ENCODE measurements at places on chromosomes 7 and 10. TPM values are rescaled to one million over a fixed set of nuclear protein-coding genes. Genes with fewer than 3 reads are reported as not detected.

DNA sequence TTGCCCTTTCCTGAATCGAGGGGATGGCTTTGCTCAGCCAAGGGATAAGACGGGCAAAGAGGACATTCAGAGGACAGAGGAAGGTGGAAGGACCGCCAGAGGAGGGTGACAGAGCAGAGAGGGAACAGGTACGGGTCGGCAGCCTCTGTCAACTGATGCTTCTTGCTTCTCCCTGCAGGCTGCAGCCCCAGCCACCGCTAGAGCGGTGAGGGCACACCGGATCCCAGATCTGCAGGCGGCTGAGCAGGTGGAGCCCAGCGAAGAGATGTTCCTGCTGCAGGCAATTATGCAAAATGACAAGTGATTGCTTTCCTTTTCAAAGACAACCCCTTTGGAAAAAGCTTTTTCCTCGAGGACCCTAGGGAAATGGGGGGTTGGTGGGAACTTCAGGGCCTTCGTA is 181.9 kb upstream of the ANKRD30A start:
- DNase-seq, result peak; percentile 25
- no peaks in the 10 kb centered on the region for H3K36me3 ChIP-seq
- no peaks in the 10 kb centered on the region for H3K4me1 ChIP-seq
- H3K4me3 ChIP-seq, result no peak overlapping the region
- no peak overlapping the region for H3K27ac ChIP-seq

- H3K36me3 ChIP-seq, result no peaks in the 10 kb centered on the region
- H3K4me3 ChIP-seq, result no peak overlapping the region
- H3K27ac ChIP-seq, result no peak overlapping the region
- no peaks in the 10 kb centered on the region for H3K4me1 ChIP-seq
- DNase-seq, result no peak
Observed at GRCh38 chr10:106401161-106401560, 763.3 kb downstream of the SORCS1 start.

DNA sequence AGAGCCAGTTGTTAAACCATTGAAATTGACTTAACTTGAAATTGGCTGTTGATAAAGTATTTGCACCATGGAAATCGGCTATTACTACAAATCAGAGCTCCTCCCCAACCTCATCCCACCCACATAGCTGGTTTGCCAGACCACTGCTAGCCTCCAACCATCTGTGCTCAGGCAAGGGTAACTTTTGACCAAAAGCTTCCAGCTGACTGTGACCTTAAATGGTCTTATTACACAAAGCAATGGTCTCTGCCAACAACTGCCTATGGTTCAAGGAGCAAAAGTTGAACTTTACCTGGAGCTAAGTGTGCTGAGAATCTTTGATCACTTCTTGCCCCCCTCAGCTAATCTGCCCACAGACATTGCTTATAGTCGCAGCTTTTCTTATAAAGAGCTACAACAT is 48.5 kb upstream of the ADRB1 start:
- H3K4me1 ChIP-seq, result peaks cover 26% of the 10 kb centered on the region
- no peak overlapping the region for H3K4me3 ChIP-seq
- DNase-seq, result no peak
- H3K27me3 ChIP-seq, result no peaks in the 10 kb centered on the region
- H3K36me3 ChIP-seq, result no peaks in the 10 kb centered on the region

- H3K27me3 ChIP-seq, result no peaks in the 10 kb centered on the region
- no peak for DNase-seq
- H3K4me1 ChIP-seq, result peaks cover 3% of the 10 kb centered on the region
- no peak overlapping the region for H3K4me3 ChIP-seq
- no peaks in the 10 kb centered on the region for H3K36me3 ChIP-seq
- H3K27ac ChIP-seq, result no peak overlapping the region
Observed at GRCh38 chr10:99920486-99920885, 89.3 kb downstream of the DNMBP start.

DNA sequence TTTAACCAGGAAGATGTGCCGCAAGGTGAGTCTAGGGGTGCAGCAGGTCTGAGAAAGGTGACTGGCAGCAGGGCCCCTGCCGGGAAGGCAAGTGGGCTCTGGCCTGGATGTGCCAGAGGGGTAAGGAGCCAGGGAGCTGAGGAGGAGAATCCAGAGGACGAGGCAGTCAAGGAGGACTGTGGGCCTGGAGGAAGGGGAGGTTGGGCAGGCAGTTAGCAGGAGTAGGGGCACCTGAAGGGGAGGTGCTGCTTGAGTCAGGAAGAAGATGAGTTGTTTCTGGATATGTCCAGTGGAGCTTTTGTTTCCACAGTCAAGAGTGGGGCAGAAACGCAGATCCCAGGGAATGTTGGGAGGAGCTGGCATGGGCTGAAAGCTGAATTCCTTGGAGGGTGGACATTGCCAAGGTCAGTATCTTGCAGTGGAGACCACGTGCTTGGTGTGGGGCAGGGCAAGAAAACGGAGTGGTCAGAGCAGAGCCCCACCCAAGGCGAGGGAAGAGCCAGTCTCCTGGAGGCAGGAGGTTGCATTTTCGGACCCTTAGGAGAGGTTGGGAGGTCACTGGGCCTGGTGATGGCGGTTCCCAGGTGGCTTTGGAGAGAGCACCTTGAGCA is 34.0 kb downstream of the MINDY4 start:
- H3K27me3 ChIP-seq, result no peaks in the 10 kb centered on the region
- no peak for DNase-seq
- H3K4me3 ChIP-seq, result no peak overlapping the region
- no peak overlapping the region for H3K27ac ChIP-seq
- peaks cover 26% of the 10 kb centered on the region for H3K4me1 ChIP-seq

GRCh38 chr10:102634686-102635085 is 9.6 kb upstream of the TRIM8 start:
- peak overlapping the region; percentile 81 for H3K27ac ChIP-seq
- no peak for DNase-seq
- no peaks in the 10 kb centered on the region for H3K36me3 ChIP-seq

DNA sequence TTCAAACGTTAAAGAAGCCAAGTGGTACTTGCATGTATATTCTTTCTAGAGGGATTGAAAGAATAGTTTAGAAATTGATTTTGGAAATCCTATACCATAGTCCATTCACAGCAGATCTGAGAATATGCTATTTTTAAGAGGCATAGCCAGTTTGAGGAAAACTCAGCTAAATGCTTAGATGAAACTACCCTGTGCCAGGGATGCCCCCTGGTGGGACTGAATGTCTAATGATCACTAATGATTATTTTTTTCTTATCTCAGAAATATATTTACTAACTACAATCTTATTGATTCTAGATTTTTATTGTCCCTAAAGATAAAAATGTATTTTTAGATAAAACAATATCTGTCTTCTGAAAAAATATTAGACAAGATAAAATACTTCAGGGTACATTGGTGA is 844.9 kb upstream of the PHF14 start:
- H3K27ac ChIP-seq, result no peak overlapping the region
- H3K4me1 ChIP-seq, result no peaks in the 10 kb centered on the region
- H3K4me3 ChIP-seq, result no peak overlapping the region
- H3K27me3 ChIP-seq, result no peaks in the 10 kb centered on the region
- DNase-seq, result no peak

GRCh38 chr10:98100476-98100875 is 34.0 kb upstream of the R3HCC1L start:
- H3K36me3 ChIP-seq, result no peaks in the 10 kb centered on the region
- H3K4me3 ChIP-seq, result no peak overlapping the region
- no peak overlapping the region for H3K27ac ChIP-seq
- no peaks in the 10 kb centered on the region for H3K4me1 ChIP-seq
- H3K27me3 ChIP-seq, result no peaks in the 10 kb centered on the region
- no peak for DNase-seq

DNA sequence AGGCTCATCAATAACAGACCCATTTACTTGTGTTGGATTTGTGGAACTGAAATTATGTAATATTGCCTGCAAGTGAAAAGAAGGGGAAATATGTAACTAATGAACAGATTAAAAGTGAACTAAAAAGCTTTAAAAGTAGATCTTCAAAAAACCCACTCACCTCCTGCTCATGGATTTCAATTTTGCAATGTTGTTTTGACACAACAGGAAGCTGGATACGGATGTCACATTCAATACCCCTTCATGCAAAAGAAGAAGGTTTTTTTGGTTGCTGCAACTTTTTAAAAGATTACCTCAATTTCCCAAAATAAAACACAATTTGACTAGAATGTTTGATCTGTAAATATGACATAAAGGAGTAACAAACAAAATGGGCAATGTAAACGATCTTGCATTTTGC is 3.3 kb downstream of the MKI67 start:
- no peak overlapping the region for H3K27ac ChIP-seq
- H3K4me3 ChIP-seq, result no peak overlapping the region
- DNase-seq, result no peak
- no peaks in the 10 kb centered on the region for H3K36me3 ChIP-seq
- H3K4me1 ChIP-seq, result peaks cover 12% of the 10 kb centered on the region
- H3K27me3 ChIP-seq, result peaks cover 3% of the 10 kb centered on the region

- no peaks in the 10 kb centered on the region for H3K36me3 ChIP-seq
- DNase-seq, result no peak
- H3K4me3 ChIP-seq, result no peak overlapping the region
Observed at GRCh38 chr10:88490231-88490980, 92.7 kb downstream of the RNLS start.

DNA sequence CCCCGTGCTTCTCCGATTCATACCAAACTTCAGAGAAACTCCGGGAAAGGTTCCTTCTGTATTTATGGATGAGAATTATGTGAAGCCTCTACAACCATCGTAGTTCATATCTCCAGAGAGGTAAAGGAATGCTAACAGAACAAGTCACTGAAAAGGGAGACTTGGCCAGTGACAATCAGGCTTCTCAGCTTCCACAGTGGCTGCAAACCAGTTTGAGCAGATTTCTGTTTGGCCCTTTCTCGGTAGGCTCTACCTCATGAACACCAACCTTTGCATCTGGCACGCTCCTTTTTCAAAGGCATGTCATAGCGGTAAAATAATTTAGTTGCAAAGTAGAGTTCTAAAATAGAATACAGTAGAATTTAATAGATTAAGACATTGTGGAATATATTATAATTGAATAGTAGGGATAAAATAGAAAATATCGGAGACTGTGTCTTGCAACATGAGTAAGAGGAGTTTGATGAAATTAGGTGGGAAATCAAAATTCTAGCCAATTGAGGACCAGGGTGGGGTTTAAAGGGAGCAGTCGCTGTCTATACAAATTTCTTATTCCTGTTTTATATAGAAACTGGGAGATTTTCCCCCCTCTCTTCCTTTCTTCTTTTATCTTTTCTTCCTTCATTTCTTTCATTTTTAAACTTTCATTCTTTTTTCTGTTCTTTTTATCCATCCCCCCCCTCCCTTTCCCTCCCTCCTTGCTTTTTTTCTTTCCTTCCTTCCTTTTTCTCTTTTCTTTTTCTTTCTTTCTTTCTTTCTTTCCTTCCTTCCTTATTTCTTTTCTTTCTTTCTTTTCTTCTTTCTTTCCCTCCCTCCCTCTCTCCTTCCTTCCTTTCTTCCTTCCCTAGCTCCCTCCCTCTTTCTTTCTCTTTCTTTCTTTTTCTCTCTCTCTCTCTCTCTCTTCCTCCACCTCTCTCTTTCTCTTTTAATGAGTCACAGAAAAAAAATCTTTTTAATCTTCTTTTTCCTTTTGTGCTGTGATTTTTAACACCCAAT is 161.5 kb upstream of the KLF6 start:
- H3K27me3 ChIP-seq, result no peaks in the 10 kb centered on the region
- no peak for DNase-seq
- no peak overlapping the region for H3K27ac ChIP-seq
- no peaks in the 10 kb centered on the region for H3K4me1 ChIP-seq
- H3K4me3 ChIP-seq, result no peak overlapping the region

DNA sequence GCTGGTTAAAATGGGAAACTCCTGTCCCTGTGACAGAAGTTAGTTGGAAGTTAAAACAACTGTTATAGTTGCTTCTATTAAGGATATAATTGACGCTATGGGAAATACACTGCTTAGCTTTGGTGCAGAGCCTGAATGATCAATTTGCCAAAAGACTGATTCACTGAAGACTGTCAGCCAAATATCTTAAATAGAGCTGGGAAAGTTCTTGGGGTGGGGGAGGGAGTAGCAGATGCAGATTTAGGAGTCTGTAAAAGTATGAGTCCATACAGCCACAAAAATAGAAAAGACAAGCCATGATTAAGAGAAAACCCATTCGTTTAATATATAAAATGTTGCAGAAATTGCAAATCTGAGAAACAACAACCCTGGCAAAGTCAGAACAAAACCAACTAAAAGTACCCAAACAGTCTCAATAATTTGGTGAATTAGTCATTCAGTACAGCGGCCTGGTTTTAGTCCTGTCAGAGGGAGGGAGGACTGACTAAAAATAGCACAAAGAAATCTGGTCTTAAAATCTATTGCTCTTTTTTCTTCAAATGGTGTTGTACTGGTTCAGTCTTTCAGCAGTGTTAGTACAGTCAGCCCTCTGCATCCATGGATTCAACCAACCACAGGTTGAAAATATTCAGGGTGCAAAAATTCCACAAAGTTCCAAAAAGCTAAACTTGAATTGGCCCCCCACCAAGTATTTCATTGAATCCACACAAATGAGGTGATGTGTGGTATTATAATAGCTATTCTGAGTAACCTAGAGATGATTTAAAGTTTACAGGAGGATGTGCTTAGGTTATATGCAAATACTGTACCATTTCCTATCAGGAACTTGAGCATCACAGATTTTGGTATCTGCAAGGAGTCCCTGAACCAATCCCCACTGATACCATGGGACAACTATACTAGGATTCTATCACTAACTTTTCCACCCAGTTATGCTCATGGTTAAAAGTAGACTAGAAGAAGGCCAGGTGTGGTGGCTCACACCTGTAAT is 30.0 kb downstream of the STK17A start:
- no peak overlapping the region for H3K4me3 ChIP-seq
- no peaks in the 10 kb centered on the region for H3K4me1 ChIP-seq
- H3K27ac ChIP-seq, result no peak overlapping the region
- DNase-seq, result no peak

The YKT6 gene
- total RNA-seq, result 29.3 TPM

The CALN1 gene
- not detected for total RNA-seq

The SLC39A12 gene
- 0.17 TPM for total RNA-seq

Data from upper lobe of left lung (tissue), 6 donors.